ENCODE measurements at places on chromosomes 1 and 21. TPM values are rescaled to one million over a fixed set of nuclear protein-coding genes. Genes with fewer than 3 reads are reported as not detected.
A peak's percentile ranks its signal among the peaks of the same experiment; 100 is the strongest.

GRCh38 chr1:230913496-230913895 is 45.2 kb upstream of the C1orf198 start:
- H3K27ac ChIP-seq: peak overlapping the region; percentile 26
- no peak for DNase-seq
- H3K36me3 ChIP-seq: peaks cover 16% of the 10 kb centered on the region
- H3K27me3 ChIP-seq: no peaks in the 10 kb centered on the region
- peaks cover 7% of the 10 kb centered on the region for H3K4me1 ChIP-seq

- no peak for DNase-seq
- no peaks in the 10 kb centered on the region for H3K36me3 ChIP-seq
- no peaks in the 10 kb centered on the region for H3K4me1 ChIP-seq
- peaks cover 2% of the 10 kb centered on the region for H3K27me3 ChIP-seq
- H3K4me3 ChIP-seq: no peak overlapping the region
- H3K27ac ChIP-seq: no peak overlapping the region
Measured at GRCh38 chr1:74468982-74469603, 43.3 kb downstream of the LRRC53 start.

- peaks cover 49% of the 10 kb centered on the region for H3K27me3 ChIP-seq
- H3K4me1 ChIP-seq: peaks cover 19% of the 10 kb centered on the region
- H3K4me3 ChIP-seq: peak within 1 kb of the TSS; percentile 72
Measured at GRCh38 chr1:26993237-26994019, at the start of gene TRNP1. Gene TRNP1 (plus strand): TSS chr1:26993692. CDS start chr1:26993787, 95 bp downstream.

- peak overlapping the region; percentile 90 for H3K27ac ChIP-seq
- peak; percentile 75 for DNase-seq
- H3K36me3 ChIP-seq: peaks cover 2% of the 10 kb centered on the region
- H3K27me3 ChIP-seq: no peaks in the 10 kb centered on the region
- peak overlapping the region; percentile 83 for H3K4me3 ChIP-seq
Measured at GRCh38 chr1:27521336-27521831, 31.4 kb upstream of the WASF2 start.

LCE1F gene
- total RNA-seq: not detected

TNFRSF8 gene
- total RNA-seq: 16.3 TPM

GRCh38 chr1:187275985-187276575 is 447.3 kb downstream of the PLA2G4A start:
- H3K4me3 ChIP-seq: no peak overlapping the region
- H3K36me3 ChIP-seq: no peaks in the 10 kb centered on the region
- no peak for DNase-seq
- H3K27ac ChIP-seq: no peak overlapping the region

FMO3 gene
- total RNA-seq: not detected

DNA sequence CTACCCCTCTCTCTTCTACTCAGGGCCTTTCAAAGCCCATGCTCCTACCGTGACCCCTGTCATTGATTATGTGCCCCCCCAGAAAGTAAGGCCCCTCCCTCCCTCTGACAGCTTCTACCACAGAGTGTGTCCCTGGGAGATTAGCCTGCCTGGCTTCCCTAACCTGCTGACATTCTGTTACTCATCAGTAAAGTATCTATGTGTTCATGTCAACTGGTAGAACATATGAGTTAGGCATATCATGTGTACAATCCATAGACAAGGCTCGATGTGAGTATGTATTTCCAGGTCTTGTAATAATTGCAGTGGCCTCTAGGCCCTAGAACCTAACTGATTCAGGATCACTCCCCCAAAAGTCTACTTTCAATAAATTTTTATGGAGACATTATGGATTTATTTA is 120.0 kb downstream of the GIPC2 start:
- no peak for DNase-seq
- no peaks in the 10 kb centered on the region for H3K4me1 ChIP-seq
- H3K27ac ChIP-seq: no peak overlapping the region

DNA sequence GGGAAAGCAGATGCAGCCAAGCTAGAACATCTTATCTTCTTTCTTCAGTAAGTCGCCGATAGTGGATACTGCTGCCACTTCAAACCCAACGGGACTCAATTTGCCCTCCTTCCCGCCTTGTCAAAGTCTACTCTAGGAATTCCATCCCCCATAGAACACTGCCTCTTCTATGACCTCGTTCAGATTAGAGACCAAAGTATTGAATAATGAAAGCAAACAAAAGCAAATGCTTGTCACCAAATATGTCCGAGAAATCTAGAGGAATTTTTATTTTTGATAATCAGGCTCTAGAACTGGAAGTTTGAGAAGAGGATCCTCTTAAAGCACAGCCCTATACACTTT is 853 bp upstream of the RRAGC start:
- no peak for DNase-seq
- H3K4me1 ChIP-seq: peaks cover 58% of the 10 kb centered on the region
- H3K4me3 ChIP-seq: peak overlapping the region; percentile 98
- H3K27ac ChIP-seq: peak overlapping the region; percentile 90
- H3K27me3 ChIP-seq: no peaks in the 10 kb centered on the region

DNA sequence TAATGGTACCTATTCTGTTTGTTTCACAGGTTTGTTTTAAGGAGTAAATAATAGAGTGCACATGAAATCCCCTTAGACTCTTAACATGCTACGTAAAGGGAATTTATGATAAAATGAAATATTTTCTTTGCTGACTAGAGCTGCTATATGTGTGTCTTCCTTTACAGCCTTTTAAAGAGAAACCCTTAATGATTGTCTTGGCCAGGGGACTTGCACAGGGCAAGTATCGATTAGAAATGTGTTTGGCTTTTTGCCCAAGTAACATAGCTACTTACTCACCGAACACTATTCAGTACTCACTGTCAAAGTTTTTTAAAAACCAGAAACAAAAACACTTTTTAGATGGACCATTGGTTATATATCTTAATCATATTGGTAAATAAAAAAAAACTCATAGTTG is 71.3 kb upstream of the KIAA1614 start:
- H3K4me1 ChIP-seq: peaks cover 7% of the 10 kb centered on the region
- H3K27me3 ChIP-seq: no peaks in the 10 kb centered on the region
- H3K27ac ChIP-seq: no peak overlapping the region
- H3K36me3 ChIP-seq: peaks cover 20% of the 10 kb centered on the region

DNA sequence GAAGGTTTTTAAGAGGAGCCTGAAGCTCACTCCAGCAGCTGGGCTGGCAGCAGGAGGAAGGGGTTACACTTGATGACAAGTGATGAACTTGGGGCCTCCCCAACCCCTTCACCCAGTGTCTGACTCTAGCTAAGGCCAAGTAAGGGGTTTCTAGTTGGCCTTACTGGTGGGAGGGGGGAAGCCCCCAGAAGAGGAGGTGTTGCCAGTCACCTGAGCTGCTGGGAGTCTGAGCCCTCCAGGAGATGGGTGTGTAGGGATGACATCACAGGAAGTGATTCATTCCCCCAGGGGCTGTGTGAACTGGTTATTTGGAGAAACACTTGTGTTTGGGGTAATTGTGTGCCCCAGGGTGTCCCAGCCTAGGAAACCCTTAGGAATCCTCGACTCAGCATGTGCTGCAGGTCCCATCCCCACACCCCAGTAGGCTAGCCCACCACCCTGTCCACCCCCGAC is 3.1 kb downstream of the PADI1 start:
- H3K27me3 ChIP-seq: peaks cover 19% of the 10 kb centered on the region
- H3K27ac ChIP-seq: peak overlapping the region; percentile 23
- no peaks in the 10 kb centered on the region for H3K36me3 ChIP-seq

IVL gene
- total RNA-seq: 0.07 TPM

GRCh38 chr21:33022828-33023573 is 2.7 kb upstream of the OLIG2 start:
- H3K4me3 ChIP-seq: no peak overlapping the region
- peaks cover 75% of the 10 kb centered on the region for H3K27me3 ChIP-seq
- no peak for DNase-seq
- peaks cover 42% of the 10 kb centered on the region for H3K4me1 ChIP-seq
- H3K36me3 ChIP-seq: no peaks in the 10 kb centered on the region
- H3K27ac ChIP-seq: no peak overlapping the region

CA14 gene
- not detected for total RNA-seq

DNA sequence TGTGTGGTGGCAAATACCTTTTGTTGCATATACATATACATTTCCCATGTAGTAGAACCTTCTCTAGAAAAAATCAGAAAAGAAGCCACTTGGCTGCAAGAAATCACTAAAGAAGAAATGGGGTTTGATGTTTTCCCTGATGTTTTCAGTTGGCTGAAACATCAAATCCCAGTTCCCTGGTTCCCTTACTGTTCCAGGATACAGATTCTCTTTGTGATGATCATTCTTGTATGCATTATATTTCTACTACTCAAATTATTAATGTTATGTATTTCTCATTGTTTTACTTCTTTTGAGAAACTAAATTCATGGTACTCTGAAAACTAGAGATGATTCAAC is 7.6 kb downstream of the RNU1-2 start:
- H3K4me3 ChIP-seq: no peak overlapping the region
- H3K27ac ChIP-seq: no peak overlapping the region
- peaks cover 30% of the 10 kb centered on the region for H3K4me1 ChIP-seq
- H3K36me3 ChIP-seq: no peaks in the 10 kb centered on the region
- DNase-seq: no peak

- H3K4me1 ChIP-seq: peaks cover 54% of the 10 kb centered on the region
- H3K27ac ChIP-seq: peak overlapping the region; percentile 75
- peak overlapping the region; percentile 28 for H3K4me3 ChIP-seq
- H3K27me3 ChIP-seq: no peaks in the 10 kb centered on the region
- peaks cover 51% of the 10 kb centered on the region for H3K36me3 ChIP-seq
Measured at GRCh38 chr1:153647346-153647714, 11.2 kb upstream of the SNAPIN start.

C1orf74 gene
- 3.7 TPM for total RNA-seq

- H3K36me3 ChIP-seq: no peaks in the 10 kb centered on the region
- no peak overlapping the region for H3K27ac ChIP-seq
Measured at GRCh38 chr1:24828183-24828886, 83.1 kb downstream of the CLIC4 start.

KRTAP21-2 gene
- not detected for total RNA-seq

HSD3B1 gene
- total RNA-seq: not detected

SPRR2F gene
- not detected for total RNA-seq

- H3K4me1 ChIP-seq: no peaks in the 10 kb centered on the region
- no peaks in the 10 kb centered on the region for H3K36me3 ChIP-seq
- H3K4me3 ChIP-seq: no peak overlapping the region
- DNase-seq: no peak
- H3K27me3 ChIP-seq: peaks cover 2% of the 10 kb centered on the region
Measured at GRCh38 chr1:117181630-117182041, 29.1 kb downstream of the VTCN1 start.

MRPL9 gene
- 184 TPM for total RNA-seq

OR2T35 gene
- not detected for total RNA-seq

- DNase-seq: no peak
- no peaks in the 10 kb centered on the region for H3K27me3 ChIP-seq
- no peak overlapping the region for H3K27ac ChIP-seq
- H3K4me1 ChIP-seq: peaks cover 26% of the 10 kb centered on the region
- peaks cover 41% of the 10 kb centered on the region for H3K36me3 ChIP-seq
- H3K4me3 ChIP-seq: no peak overlapping the region
Measured at GRCh38 chr1:147624011-147624410, 46.3 kb downstream of the ACP6 start.

DNA sequence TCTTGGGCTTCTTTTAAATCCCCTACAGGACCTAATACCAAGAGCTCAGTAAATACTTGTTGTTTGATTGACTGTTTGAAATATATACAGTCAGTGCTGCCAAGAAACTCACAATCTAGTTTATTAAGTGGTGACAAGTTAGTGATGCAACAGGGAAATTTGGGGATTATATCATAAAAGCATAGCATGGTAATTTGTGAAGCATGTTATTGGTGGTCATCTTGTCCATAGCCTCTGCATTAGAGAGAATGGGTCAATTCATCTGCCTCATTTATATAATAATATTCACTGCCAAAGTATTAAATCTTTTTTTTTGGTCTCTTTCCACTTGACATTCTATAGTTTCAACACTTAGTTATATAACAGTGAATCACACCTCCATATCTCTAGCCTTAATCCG is 138.2 kb upstream of the SPAG17 start:
- H3K27me3 ChIP-seq: no peaks in the 10 kb centered on the region
- H3K36me3 ChIP-seq: no peaks in the 10 kb centered on the region
- H3K27ac ChIP-seq: no peak overlapping the region
- DNase-seq: no peak

GRCh38 chr1:17596651-17597509 is 57.4 kb downstream of the ARHGEF10L start:
- H3K36me3 ChIP-seq: no peaks in the 10 kb centered on the region
- DNase-seq: no peak
- H3K27ac ChIP-seq: no peak overlapping the region
- H3K4me3 ChIP-seq: no peak overlapping the region
- no peaks in the 10 kb centered on the region for H3K4me1 ChIP-seq

DNA sequence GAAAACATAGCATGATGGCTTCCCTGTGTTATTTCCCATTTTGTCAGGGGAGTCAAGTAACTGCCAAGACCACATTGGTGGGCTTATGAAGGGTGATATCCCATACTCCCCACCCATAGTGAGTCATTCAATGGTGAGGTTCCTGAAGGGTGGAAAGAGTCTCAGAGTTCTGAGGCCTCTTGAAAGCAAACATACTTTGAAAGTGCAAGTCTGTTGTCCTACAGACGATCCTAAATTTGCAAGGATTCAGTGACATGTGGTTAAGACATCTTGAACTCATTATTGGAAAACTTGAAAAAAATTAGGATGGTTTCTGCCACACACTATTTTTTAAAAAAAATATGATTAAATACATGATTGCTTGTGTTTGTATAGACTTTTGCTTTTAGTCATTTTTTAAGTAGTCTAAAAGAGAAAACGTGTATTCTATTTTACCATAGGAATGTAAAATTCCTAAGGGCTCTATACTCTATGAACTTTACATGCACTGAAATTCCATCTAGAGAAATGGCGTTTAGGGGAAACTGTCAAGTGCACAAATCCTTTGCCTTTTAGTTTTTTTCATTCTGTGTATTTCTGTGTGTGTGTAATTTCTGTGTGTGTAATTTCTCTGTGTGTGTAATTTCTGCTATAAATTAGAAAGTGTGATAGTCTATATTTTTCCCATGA is 225.5 kb upstream of the ADAMTS5 start:
- H3K4me1 ChIP-seq: no peaks in the 10 kb centered on the region
- no peak for DNase-seq
- no peak overlapping the region for H3K27ac ChIP-seq
- H3K27me3 ChIP-seq: no peaks in the 10 kb centered on the region
- no peak overlapping the region for H3K4me3 ChIP-seq

DNA sequence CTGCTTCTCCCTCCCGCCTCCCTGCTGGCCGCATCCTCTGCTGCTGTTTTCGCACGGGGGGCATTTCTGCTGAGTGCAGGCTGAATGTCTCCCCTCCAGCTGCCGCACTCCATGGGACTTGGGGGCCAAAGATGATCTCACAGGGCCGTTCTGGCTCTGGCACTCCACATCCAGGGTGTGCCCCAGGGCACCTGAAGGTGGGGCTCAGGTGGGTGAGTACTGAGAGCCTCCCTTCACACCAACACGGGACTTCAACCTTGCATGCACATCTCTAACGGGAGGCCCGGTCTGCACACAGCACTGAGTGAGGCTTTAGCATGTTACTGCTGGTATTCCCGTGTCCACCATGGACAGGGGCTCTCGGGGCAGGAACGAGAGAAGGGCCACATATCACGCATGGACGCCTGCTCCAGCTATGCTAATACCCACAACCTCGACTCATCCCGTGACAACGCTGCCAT is 88.9 kb downstream of the DMRTB1 start:
- no peaks in the 10 kb centered on the region for H3K4me1 ChIP-seq
- peak; percentile 2 for DNase-seq
- no peak overlapping the region for H3K27ac ChIP-seq
- no peaks in the 10 kb centered on the region for H3K36me3 ChIP-seq
- no peaks in the 10 kb centered on the region for H3K27me3 ChIP-seq
- H3K4me3 ChIP-seq: no peak overlapping the region
